ENCODE measurements at places on chromosomes 12 and 14.

- DNase-seq: no peak
Observed at GRCh38 chr12:42916143-42916542, 326.6 kb upstream of the PRICKLE1 start.

DNA sequence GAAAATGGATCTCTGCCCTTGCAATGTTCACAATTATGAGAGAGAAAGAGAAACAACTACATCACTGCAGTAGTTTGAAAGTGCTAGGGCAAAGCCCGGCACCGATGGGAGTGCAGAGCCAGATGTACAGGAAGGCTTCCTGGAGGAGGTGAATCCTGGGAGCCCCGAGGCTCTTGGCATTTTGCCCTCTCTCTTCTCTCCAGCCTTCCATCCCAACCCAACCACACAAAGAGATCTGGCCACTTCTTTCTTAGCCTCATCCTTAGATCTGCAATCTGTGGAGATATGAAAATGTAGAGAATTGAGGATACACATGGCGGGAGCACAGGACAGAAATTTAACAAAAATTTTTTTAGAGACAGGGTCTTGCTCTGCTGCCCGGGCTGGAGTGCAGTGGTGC, 3.3 kb upstream of the PAPLN start:
- no peak for DNase-seq

GRCh38 chr14:35740215-35740614, 68.9 kb downstream of the RALGAPA1 start:
- no peak for DNase-seq

DNA sequence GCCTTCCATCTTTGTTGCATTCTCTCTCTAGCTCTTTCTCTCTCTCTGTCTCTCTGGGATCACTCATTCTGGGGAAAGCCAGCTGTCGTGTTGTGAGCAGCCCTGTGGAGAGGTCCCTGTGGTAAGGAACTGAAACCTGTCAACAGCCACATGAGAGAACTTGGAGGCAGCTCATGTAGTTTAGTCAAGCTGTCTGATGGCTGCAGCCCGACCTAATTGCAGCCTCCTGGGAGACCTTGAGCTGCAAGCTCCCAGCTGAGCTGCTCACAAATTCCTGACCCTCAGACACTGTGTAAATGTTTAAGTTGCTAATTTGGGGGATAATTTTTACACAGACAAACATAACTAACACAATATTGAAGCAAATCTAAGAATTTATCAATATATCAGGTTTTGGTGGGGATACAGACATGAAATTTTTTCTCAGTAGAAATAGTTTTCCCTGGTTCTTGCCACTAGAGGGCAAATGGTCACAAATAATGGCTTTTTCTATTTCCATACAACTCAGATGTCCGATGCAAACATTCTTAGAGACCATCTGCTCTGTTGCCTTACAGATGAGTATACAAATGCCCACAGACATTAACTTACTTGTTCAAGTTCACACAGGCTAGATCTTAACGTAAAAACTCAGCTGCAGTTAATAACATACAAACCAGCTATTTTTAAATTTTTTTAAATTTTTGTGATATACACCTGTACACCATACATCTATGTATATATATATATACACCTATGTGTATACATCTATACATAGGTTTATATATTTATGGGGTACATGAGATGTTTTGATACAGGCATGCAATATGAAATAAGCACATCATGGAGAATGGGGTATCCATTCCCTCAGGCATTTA, 15.5 kb upstream of the KRR1 start:
- DNase-seq: no peak

DNA sequence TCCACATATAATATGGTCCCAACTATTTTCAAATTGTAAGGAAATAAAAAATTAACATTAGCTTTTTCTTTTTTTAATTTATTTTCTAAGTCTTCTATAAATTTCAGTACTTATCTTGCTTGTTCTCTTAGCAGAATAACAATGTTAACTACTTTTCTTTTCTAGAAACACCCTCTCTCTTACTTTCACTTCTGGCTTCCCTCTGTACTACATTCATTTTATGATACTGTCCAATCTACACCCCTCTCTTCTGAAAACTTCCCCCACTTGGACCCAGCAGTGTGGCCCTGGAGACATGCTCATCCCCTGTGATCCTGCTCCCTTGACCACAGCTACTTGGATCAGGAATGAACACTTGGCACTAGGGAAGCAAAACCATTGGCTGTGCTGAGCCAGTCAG, 15.7 kb downstream of the SGPP1 start:
- no peak for DNase-seq

GRCh38 chr12:52236386-52237050, 3.5 kb downstream of the KRT7 start:
- no peak for DNase-seq

- DNase-seq: no peak
Observed at GRCh38 chr12:70839544-70839943, 81.0 kb downstream of the PTPRR start.

GRCh38 chr12:49364989-49365388, 2.3 kb upstream of the SPATS2 start:
- DNase-seq: no peak

GRCh38 chr12:30286345-30286926, 409.2 kb downstream of the IPO8 start:
- DNase-seq: no peak

- DNase-seq: no peak
Observed at GRCh38 chr12:99110868-99111267, 465.8 kb downstream of the APAF1 start.

DNA sequence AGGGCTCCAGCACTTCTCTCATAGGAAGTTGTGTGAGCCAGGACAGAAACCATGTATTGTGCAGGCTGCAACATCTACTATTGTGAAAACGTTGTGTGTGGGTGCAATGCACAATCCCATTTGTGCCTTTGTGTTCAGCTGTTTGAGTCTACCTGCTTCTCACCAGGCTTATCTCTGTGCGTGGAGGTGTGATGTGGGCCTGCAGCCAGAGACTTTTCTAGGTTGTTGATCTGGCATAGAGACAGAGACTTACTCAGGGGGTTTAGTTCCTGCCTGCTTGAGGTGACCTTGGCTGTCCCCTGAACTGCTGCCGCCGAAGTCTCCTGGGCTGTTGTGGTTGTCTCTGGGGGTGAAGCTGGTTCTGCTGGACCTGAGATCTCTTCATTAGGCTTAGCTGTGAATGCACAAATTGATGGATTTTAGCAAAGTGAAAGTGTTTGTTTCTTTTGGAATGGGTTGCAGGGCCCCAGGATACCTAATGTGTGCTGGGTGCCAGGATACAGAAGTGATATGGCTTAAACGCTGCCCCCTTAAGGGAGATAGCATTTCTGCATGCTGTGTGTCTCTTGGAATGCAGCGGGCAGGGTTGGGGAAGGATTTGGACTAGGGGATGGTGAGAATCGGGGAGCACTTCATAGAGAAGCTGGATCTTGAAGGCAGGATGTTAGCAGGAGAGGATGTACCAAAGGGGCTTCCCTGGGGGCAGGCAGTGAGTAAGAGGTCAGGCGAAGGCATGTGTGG, 2.5 kb downstream of the LACRT start:
- no peak for DNase-seq

DNA sequence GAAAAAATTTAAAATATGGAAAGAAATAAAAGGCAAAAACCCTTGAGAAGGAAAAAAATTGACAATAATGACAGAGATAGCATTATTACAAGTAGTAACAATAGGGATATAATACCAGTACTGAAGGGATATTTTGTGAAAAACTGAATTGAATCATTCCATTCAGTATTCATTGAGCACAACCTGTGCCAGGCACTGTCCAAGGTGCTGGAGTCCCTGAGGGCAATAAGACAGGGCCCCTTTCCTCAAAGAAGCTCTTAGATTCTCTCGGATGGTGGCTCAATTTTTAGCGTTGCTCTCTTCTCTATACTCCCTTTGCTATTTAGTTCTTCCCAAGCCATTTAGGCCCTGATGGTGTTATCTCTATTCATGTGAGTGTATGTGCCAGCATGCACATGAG, 34.3 kb upstream of the GAS2L3 start:
- DNase-seq: peak; percentile 6
